Eye (tissue), 1 donor: ENCODE measurements at places on chromosomes 4 and X.

- DNase-seq = no peak
Measured at GRCh38 chr4:5126231-5126630, 75.0 kb downstream of the STK32B start.

GRCh38 chrX:70176938-70177533 is at the start of gene DGAT2L6:
TSS of gene DGAT2L6 (plus strand) at chrX:70177483. CDS start at chrX:70177583, 100 bp downstream.
- no peak for DNase-seq

DNA sequence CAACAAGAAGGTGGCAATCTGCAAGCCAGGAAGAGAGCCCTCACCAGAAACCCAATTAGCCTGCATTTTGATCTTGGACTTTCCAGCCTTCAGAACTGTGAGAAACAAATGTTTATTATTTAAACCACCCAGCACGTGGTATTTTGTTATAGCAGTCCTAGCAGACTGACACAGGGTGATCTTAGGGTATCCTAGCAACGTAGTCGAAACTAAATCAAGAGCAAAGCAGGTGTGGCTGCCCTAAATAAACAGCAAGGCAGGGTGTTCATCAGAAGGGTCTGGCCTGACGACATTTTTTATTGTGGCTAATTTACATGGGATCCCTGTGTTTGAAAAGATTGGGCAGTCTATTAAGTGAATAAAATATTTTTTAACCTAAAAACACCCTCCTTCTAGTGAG is 198.8 kb downstream of the VEGFC start:
- no peak for DNase-seq

GRCh38 chrX:151679798-151680402 is 15.4 kb upstream of the PRRG3 start:
- no peak for DNase-seq

GRCh38 chr4:98946359-98946758 is 17.4 kb upstream of the EIF4E start:
- no peak for DNase-seq

DNA sequence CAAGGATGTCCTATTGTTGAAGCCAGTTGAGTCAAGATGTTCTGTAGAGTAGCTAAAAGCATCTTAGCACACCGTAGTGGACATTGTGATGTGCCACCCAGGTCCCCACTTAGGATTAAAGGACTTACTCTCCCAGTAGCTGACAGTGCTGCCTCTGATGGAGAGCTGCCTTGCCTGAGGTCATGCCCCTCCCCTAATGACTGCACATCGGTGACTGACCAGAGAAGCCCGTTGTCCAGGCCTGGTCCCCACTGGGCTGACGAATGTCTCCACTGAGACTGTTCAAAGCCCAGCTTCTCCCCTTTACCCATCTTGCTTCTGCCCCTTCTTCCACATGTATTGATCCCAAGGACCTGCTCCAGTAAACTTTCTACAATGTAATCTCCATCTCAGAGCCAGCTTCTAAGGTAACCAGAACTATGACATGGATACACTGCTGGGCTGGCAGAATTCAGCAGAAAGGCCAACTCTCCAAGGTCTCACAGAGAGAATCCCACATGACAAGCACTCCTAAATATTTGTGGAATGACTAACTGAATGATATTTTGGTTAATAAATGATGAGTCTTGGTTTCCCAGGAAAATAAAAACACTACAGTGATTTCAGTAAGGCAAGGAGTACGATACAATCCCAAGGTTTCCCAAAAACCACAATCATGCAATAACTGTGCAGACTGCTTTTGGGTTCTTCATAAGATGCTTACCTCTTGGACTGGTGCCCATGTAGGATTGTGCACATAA is 82.4 kb upstream of the TMEM150C start:
- DNase-seq = no peak

DNA sequence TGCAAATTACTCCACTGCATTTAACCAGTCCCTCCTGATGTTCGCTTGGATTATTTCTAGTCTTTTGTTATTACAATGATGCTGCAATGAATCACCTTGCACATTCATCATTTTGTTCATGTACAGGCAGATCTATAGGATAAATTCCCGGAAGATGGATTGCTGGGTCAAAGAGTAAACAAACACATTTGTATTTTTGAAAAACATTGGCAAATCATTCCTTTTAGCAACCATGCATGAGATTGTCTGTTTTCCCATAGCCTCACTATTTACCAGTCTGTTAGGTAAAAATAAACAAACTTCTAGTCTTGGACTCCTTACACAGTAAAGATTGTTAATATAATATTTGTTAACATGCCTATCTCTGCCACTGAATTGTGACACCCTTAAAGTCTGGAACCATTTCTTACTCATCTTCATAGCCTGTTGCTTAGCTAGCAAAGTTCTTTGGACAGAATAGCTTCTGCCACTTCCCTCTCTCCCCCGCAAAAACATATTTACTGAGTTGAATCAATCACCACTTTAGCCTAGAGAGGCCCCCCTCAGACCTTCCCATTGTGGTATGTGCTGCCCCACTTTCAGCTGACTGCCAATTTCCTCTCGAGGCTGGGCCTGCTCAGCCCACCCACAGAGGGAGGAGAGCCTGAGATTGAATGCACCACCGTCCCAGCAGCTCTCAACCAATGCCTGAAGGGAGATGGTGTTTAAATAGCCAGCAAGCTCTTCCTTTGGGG is 108.4 kb upstream of the ATXN3L start:
- DNase-seq = peak; percentile 69

GRCh38 chr4:102586002-102586643 is 85.0 kb downstream of the NFKB1 start:
- no peak for DNase-seq

DNA sequence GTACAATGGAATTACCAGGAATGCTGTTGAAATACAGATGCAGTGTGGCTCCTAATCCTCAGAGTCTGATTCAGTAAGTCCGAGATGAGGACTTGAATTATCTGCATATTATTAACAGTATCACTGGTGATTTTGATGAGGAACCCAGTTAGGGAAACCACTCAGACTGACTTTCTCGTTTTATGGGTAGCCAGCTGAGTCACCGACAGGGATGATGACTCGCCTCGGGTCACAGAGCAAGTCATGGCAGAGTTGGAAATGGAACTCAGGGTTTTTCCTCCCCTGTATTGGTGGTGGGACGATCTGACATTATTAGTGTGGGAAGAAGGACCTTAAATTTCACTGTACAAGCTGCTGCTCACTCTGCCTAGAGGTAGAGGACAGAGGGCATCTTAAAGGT is 51.3 kb downstream of the RTL9 start:
- DNase-seq = no peak

DNA sequence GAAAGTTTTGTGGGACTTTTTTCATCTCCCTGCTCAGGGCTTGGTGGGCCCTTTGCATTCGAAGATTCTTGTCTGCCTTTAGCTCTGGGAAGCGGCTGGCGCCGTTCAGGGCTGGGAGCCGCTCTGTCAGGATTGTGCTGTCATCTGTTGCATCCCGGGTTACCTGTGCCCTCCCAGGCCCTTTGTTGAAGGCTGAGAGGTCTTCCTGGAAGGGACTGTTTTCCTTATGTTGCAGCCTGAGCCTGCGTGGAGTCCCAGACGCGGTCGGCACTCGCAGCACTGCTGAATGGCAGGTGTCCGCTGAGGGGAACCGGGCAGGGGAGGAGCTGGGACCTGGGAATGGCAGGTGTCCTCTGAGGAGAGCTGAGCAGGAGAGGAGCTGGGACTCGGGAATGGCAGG is 15.9 kb downstream of the RGS12 start:
- no peak for DNase-seq

- peak; percentile 16 for DNase-seq
Measured at GRCh38 chr4:75715105-75715799, 9.1 kb upstream of the USO1 start.

- DNase-seq = no peak
Measured at GRCh38 chr4:98639523-98639922, 18.9 kb downstream of the TSPAN5 start.

- no peak for DNase-seq
Measured at GRCh38 chr4:165905405-165906027, 32.5 kb downstream of the TLL1 start.

GRCh38 chrX:152895724-152896420 is 2.0 kb upstream of the ZNF185 start:
- DNase-seq = no peak

DNA sequence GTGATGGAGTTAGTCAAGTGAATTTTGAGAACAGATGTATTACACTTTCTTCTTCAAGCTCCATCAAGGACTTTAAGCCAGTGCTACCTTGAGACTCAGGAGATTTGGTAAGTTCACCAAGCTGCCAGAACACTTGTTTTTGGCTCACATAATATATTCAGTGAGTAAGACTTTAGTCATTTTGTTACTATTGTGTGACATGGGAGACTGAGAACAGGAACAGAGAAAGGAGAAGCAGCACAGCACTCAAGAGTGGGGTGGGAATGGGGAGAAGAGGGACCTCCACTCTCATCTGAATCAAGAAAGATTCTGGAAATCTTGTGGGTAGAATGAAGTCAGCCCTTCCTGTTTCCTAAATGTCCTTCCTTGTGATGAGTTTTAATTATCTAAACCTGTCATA is 87.3 kb upstream of the TET2 start:
- DNase-seq = no peak

- DNase-seq = no peak
Measured at GRCh38 chr4:163665521-163666331, 171.2 kb downstream of the TMA16 start.

GRCh38 chr4:37665333-37666320 is 20.5 kb downstream of the RELL1 start:
- no peak for DNase-seq

DNA sequence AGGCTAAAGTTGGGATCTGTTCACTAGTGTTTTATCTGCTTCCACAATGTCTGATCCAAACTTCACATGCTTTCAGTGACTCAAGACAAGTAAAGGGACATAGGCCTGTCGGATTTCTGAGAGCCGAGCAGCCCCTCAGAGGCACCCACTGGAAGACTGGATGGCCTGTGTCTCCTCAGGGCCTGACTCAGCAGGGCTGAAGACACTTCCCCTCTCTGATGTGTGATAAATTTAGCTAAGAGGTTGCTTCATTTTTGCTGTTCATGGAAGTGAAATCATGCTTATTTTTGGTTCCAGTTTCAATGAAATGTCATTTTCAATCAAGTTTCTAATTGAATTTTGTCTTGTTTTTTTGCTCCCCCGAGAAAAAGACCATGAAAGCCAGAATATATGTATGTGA is 93.7 kb downstream of the MXRA5 start:
- no peak for DNase-seq

- DNase-seq = peak; percentile 54
Measured at GRCh38 chrX:153598541-153599191, at the start of gene CCNQ. TSS of gene CCNQ (minus strand) at chrX:153599139. CDS start at chrX:153599073, 66 bp downstream.
